ENCODE measurements at places on chromosomes 3 and 15. TPM values are rescaled to one million over a fixed set of nuclear protein-coding genes. Genes with fewer than 3 reads are reported as not detected.

DNA sequence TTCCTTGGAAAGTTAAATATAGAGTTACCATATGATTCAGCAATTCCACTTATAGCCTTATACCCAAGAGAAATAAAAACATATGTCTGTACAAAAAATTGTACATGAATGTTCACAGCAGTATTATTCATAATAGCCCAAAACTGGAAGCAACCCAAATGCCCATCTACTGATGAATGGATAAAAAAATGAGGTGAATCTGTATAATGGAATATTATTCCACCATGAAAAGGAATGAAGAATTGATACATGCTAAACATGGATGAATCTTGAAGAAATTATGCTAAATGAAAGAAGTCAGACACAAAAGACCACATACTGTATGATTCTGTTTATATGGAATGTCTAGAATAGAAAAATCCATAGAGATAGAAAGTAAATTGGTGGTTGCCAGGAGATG, 61.4 kb downstream of the TTC23 start:
- H3K27ac ChIP-seq: no peak overlapping the region
- H3K4me3 ChIP-seq: no peak overlapping the region
- peaks cover 1% of the 10 kb centered on the region for H3K27me3 ChIP-seq
- no peak for DNase-seq

Gene TMCO5A
- not detected for total RNA-seq

Gene ZNF717
- total RNA-seq: 5.3 TPM

GRCh38 chr15:31214864-31215489, 111.7 kb upstream of the KLF13 start:
- no peak for DNase-seq
- no peaks in the 10 kb centered on the region for H3K36me3 ChIP-seq
- peaks cover 3% of the 10 kb centered on the region for H3K27me3 ChIP-seq

Gene PPCDC
- total RNA-seq: 25.0 TPM

DNA sequence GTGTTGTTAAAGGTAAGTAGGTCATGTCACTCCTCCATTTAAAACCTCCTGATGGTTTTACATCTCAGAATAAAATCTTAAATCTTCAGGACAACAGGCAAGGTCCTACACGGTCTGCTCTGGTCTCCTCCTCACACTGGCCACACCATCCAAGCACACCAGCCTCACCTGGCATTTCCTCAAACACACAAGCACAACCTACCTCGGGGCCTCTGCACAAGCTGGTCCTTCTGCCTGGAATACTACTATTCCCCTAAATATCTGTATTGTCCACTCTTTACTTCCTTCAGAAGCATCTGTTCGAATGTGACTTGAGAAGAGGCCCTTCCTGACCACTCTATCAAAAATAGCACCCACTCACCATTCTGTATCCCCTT, 1.8 kb downstream of the GORASP1 start:
- H3K4me3 ChIP-seq: peak overlapping the region; percentile 99
- peak overlapping the region; percentile 91 for H3K27ac ChIP-seq
- no peak for DNase-seq
- H3K27me3 ChIP-seq: peaks cover 32% of the 10 kb centered on the region
- peaks cover 65% of the 10 kb centered on the region for H3K4me1 ChIP-seq
- peaks cover 44% of the 10 kb centered on the region for H3K36me3 ChIP-seq

GRCh38 chr15:89121414-89121813, 33.2 kb downstream of the ABHD2 start:
- peaks cover 3% of the 10 kb centered on the region for H3K27me3 ChIP-seq
- no peak for DNase-seq
- H3K4me3 ChIP-seq: no peak overlapping the region

- H3K36me3 ChIP-seq: peaks cover 9% of the 10 kb centered on the region
- DNase-seq: no peak
- H3K27me3 ChIP-seq: peaks cover 4% of the 10 kb centered on the region
- no peaks in the 10 kb centered on the region for H3K4me1 ChIP-seq
Measured at GRCh38 chr3:195711813-195712534, 8.8 kb upstream of the MUC20 start.

Gene CACNA2D2
- 17.3 TPM for total RNA-seq

Gene TEX9
- 12.8 TPM for total RNA-seq

Gene CPNE9
- 0.31 TPM for total RNA-seq

Measured in endothelial cell (in vitro differentiated cells).